Psoas muscle (tissue), 8 donors: ENCODE measurements at places on chromosomes 1 and 21.

- H3K4me3 ChIP-seq = no peak overlapping the region
- no peak overlapping the region for H3K27ac ChIP-seq
- H3K4me1 ChIP-seq = no peaks in the 10 kb centered on the region
- H3K36me3 ChIP-seq = no peaks in the 10 kb centered on the region
- H3K27me3 ChIP-seq = no peaks in the 10 kb centered on the region
Measured at GRCh38 chr1:73136975-73137374, 854.6 kb upstream of the NEGR1 start.

- H3K27ac ChIP-seq = no peak overlapping the region
- no peaks in the 10 kb centered on the region for H3K27me3 ChIP-seq
- no peak overlapping the region for H3K4me3 ChIP-seq
- no peak for DNase-seq
- no peaks in the 10 kb centered on the region for H3K36me3 ChIP-seq
- H3K4me1 ChIP-seq = peaks cover 4% of the 10 kb centered on the region
Measured at GRCh38 chr1:228862542-228863505, 127.5 kb downstream of the RHOU start.

GRCh38 chr1:66777831-66778230 lies 23.2 kb downstream of the INSL5 start:
- no peak overlapping the region for H3K4me3 ChIP-seq
- no peak for DNase-seq
- H3K4me1 ChIP-seq = no peaks in the 10 kb centered on the region

GRCh38 chr1:15153842-15154479 lies 414 bp downstream of the TMEM51 start:
- no peaks in the 10 kb centered on the region for H3K36me3 ChIP-seq
- H3K27ac ChIP-seq = peak overlapping the region; percentile 1
- DNase-seq = peak; percentile 72
- H3K4me3 ChIP-seq = peak overlapping the region; percentile 61

GRCh38 chr1:47752559-47752958 lies 244.6 kb downstream of the TRABD2B start:
- DNase-seq = no peak
- H3K27me3 ChIP-seq = peaks cover 3% of the 10 kb centered on the region
- no peaks in the 10 kb centered on the region for H3K4me1 ChIP-seq
- H3K36me3 ChIP-seq = no peaks in the 10 kb centered on the region
- H3K27ac ChIP-seq = no peak overlapping the region

DNA sequence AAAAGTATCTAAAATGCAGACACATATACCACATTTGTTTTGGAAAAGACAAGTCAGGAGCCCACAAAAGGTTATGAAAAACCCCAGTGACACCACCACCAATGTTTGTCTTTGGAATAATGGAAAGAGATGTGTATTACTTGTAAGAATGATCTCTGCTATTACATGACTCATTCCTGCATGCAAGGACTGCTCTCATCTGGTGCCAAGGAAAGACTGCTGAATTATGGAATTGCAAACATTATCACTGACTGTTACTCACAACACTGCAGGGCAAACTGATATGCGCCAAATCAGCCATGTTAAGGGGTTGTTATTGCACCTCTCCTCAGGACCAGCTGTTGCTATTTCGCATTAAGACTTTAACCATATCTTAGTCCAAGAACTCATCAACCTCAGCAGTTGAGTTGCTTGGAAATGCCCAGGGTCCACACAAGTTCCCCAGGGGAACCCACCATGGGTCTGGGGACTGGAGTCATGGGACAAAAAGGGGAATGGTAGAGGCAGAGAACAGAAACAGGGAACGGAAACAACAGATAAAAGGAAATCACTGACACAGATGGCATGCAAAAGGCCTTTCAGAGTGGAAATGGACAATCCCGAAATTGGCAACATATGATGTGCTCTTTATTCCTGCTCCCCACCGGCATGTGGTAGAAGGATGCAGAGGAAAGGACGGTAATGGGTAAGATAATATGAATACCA lies 34.4 kb downstream of the CAPZB start:
- H3K27ac ChIP-seq = peak overlapping the region; percentile 77
- H3K4me3 ChIP-seq = no peak overlapping the region
- H3K27me3 ChIP-seq = no peaks in the 10 kb centered on the region
- H3K36me3 ChIP-seq = no peaks in the 10 kb centered on the region
- H3K4me1 ChIP-seq = peaks cover 96% of the 10 kb centered on the region

GRCh38 chr1:85321237-85321964 lies 45.0 kb upstream of the BCL10 start:
- H3K27ac ChIP-seq = no peak overlapping the region
- peaks cover 2% of the 10 kb centered on the region for H3K4me1 ChIP-seq
- H3K4me3 ChIP-seq = no peak overlapping the region
- DNase-seq = no peak
- no peaks in the 10 kb centered on the region for H3K36me3 ChIP-seq

DNA sequence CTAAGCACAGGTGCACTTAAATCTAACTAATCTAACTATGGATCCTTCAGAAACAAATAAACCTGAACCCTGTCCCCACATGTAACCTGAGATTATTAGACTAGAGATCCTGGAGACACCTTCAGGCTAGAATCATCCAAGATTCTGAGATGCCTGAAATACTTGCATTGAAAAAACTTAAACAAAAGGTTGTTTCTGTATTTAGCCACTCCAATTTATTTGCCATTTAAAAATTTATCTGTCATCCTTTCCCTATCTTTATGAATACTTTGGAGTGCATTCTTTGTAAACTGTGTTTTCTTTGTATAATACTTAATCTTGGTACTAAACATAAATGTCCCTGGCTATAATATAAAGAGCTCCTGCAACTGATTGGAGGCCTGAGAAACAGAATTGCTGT lies 270.7 kb downstream of the NCAM2 start:
- no peaks in the 10 kb centered on the region for H3K36me3 ChIP-seq
- no peak overlapping the region for H3K4me3 ChIP-seq
- H3K27me3 ChIP-seq = no peaks in the 10 kb centered on the region
- no peak for DNase-seq

GRCh38 chr21:30760776-30761175 lies 5.5 kb upstream of the KRTAP21-1 start:
- no peaks in the 10 kb centered on the region for H3K36me3 ChIP-seq
- H3K4me1 ChIP-seq = no peaks in the 10 kb centered on the region

DNA sequence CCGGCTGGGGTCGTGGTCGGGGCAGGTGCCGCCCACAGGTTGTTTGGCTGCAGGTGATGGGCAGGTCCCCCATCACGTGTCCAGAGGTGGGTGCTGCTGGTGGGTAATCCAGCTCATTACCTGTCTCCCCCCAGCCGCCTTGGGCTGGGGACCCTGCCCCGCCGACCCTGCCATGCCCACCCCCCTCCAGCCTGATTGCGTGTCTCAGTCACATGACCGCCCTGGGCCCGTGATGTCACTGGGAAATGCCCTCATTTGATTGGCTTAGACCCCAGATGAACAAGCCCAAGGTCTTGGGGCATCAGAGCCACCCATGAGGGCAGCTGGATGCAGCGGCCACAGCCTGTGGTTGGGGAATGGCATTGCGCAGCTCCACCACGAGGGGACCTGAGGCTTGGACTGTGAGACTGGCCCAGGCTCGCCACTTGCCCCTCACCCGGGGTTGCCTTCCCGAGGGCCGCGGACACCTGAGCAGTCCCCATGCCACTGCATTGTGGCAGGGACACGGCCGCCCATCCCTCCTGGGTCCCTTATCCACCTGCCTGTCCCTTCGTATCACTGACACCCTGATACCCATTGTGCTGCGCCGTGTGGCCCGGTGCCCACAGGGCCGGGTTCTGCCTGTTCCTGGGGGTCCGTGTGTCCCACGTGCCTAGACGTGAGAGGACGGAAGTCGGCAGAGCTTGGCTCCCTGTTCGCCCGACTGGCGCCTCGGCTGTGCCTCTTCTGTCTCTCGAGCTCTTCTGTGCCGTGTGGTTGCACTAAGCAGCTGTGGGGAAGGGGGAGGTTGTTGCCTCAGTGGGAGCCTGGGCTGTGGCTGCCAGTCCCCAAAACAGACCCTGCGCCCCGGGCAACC lies 68.0 kb downstream of the FAAP20 start:
- no peaks in the 10 kb centered on the region for H3K36me3 ChIP-seq
- H3K27ac ChIP-seq = no peak overlapping the region
- peak; percentile 50 for DNase-seq

DNA sequence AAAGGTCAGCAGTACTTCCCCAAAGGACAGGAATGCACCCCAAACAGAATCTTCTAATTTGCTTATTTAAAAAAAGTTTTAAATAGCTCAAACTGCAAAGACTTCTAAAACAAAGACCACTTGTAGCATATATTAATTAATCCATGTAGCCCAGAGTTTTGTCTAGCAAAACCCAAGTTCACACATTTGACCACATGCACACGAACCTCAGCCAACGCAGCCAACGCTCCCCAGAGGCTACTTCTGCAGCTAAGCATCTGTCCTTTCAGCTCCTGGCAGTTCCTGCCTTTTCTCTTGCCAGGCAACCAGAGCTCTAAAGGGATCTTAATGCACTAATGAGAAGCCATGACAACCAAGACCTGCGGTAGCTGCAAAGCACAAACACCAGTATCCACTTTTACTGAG lies 89.6 kb downstream of the RERE start:
- H3K27me3 ChIP-seq = no peaks in the 10 kb centered on the region
- no peak overlapping the region for H3K4me3 ChIP-seq
- peaks cover 18% of the 10 kb centered on the region for H3K4me1 ChIP-seq
- no peaks in the 10 kb centered on the region for H3K36me3 ChIP-seq
- H3K27ac ChIP-seq = peak overlapping the region; percentile 2
- peak; percentile 36 for DNase-seq

DNA sequence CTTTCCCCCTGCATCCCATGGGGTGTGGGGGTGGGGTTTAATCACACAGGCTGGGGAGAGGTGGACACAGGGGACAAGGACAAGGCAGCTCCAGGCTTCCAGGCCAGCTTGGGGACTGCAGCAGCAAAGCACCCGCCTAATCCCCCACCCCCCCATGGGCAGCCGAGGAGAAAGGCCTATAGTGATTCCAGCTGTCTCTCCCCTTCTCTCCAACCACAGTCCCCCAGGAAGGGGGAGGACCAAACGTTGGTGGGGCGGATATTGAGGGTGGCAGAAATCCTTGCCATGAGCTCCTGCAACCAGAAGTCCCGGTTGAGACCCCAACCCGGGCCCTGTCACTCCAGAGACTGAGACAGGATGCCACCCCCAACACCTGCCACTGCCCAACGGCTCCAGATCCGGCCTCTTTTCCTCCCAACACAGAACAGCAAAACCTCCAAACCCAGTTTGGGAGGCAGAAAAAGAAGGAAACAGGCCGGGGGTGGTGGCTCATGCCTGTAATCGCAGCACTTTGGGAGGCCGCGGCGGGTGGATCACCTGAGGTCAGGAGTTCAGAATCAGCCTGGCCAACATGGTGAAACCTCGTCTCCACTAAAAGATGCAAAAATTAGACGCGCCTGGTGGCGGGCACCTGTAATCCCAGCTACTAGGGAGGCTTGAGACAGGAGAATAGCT lies 1.7 kb downstream of the EPHA2 start:
- H3K4me1 ChIP-seq = peaks cover 25% of the 10 kb centered on the region
- DNase-seq = no peak
- no peaks in the 10 kb centered on the region for H3K36me3 ChIP-seq

GRCh38 chr1:173222149-173223030 lies 15.3 kb upstream of the TNFSF4 start:
- no peaks in the 10 kb centered on the region for H3K4me1 ChIP-seq
- H3K27me3 ChIP-seq = no peaks in the 10 kb centered on the region
- no peak for DNase-seq
- no peak overlapping the region for H3K4me3 ChIP-seq
